ENCODE measurements at places on chromosomes 6 and 20.

DNA sequence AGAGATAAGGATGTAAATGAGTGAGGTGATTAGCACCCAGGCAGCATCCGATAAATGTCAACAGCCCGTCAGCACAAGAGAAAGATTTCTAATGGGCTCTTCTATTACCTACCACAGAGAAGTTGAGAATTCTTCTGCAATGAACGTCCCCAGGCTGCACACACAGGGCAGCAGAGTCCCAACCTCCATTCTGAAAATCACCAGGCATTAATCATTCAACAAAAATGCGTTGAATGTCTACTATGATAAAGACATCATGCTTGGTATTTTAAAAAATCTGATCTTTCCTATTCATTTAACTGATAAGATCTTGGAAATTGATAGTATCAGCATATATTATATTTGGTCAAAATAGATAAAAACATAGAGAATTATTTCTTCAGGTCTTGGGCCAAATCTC is 59.5 kb upstream of the VGLL2 start:
- DNase-seq, result no peak

- DNase-seq, result no peak
Measured at GRCh38 chr6:34157236-34157830, 11.4 kb upstream of the GRM4 start.

DNA sequence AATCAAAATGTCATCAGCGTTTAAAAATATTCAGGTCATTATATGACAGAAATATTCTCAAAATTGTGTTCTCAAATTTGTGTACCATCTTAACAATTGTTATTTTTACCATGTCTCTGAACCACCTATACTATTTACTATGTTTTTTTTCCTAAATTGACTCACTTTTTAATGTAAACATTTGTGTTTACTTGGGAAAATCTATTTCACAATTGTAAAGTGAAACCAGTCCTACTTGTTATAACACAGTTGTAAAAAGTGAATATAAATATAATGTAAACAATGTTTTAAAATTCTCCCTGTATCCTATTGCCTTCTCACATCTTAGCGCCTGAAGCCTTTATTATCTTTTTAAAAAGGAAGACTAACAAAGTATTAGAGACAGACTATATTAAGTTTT is 83.5 kb downstream of the ADGRG6 start:
- DNase-seq, result no peak

GRCh38 chr6:144158133-144158532 is 7.8 kb downstream of the STX11 start:
- no peak for DNase-seq

GRCh38 chr20:45095805-45096238 is 5.1 kb downstream of the KCNS1 start:
- DNase-seq, result peak; percentile 69

DNA sequence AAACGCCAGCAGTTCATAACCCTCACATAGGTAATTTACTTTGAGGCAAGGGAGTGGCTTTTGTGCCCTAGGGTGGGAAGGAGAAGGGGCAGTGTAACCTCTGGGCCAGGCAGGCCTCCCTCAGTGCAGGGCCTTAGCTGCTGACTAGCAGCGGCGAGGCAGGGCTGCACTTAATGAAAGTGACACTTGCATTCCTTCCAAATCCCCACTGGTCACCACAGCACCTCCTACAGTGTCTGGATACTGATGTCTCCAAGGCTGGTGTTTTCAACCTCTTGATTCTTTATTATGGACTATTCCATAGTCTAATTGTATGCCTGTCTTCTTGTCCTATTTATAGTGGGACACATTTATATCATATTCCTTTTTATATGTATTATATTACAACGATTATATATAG is 152.7 kb downstream of the LY86 start:
- DNase-seq, result no peak

DNA sequence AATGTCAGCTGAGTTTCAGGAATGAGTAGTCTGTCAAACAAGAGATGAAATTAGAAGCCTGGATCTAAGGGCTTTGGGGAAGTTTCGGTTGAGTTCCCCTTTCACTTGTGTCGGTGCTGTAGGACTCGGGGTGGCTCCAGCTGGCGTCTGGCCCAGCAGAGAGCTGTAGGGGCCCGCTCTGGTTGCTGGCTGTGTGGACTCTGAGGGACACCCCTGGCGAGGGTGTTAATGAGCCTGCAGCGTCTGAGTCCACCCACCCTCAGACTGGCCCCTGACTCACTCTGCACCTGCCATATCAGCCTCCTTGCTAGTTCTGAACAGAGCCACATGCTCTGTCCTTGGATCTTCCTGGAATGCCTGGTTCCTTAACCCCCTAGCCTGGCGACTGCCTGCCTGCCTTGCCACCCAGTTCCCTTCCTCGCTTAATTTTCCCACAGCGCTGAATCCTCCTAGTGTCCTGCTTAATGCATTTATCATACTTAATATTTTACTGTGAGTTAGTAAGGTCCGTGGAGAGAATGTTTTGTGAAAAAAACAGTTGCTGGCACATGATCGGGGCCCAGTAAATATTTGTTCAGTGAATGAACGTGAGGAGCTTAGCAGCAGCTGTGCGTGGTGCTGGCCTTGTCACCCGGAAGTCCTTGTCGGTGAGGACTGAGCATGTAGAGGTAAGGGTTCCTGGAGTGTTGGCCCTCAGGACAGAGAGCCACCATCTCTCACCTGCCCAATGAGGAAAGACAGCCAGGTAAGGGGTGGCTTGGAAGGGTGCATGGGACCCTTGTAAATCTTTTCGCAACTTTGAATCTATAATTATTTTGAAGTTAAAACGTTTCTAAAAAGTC is 1.6 kb downstream of the DNAJC5 start:
- peak; percentile 88 for DNase-seq

DNA sequence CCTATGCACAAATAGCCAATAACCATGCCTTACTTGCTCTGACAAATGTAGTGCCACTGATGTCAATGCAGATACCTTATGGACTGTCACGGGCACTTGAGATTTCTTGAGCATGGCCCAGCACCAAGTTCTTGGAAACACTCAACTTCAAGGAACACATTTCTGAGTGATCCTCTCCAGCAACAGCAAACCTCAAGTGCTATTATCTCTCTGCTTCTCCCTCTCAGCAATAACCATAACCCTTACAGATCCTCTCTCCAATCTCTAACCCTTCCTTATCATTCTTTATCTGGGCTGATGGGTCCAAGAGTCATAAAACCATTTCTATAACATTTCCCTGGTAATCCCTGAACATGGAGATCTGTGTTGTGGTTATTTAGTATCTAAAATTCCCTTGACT is 266.9 kb upstream of the STXBP5 start:
- no peak for DNase-seq

GRCh38 chr6:14121936-14122344 is 4.4 kb downstream of the CD83 start:
- DNase-seq, result peak; percentile 97

- peak; percentile 2 for DNase-seq
Measured at GRCh38 chr6:128519931-128520435, 416 bp downstream of the PTPRK start.

DNA sequence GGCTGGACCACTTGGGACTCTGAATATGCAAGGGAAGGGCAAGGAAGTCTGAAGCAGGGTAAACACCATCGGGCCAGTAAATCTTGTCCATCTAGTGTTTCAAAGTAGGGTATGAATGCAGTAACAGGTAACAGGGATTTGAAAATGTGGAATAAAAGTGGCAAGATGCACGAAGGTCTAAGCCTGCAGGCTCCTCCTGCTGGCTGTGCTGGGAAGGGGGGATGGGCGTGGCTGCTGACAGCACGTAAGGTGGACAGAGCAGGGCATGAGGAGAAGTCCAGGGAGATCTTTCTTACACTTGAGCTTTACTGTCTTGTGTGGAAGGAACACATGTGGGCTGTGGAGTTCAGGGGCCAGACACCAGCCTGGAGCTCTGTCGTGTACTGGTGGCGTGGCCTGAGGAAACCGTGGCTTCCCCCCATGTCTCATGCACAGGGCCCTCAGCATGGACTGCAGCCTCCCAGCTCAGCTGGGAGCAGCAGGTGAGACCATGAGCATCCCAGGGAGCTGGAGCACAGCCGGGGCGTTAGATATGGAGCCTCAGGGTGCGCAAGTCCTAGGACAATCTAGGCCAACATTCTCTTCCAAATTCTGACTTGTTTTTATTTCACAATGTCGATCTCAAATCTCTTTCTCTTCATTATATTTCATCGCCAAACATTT is 84.5 kb downstream of the SLC22A23 start:
- DNase-seq, result no peak

DNA sequence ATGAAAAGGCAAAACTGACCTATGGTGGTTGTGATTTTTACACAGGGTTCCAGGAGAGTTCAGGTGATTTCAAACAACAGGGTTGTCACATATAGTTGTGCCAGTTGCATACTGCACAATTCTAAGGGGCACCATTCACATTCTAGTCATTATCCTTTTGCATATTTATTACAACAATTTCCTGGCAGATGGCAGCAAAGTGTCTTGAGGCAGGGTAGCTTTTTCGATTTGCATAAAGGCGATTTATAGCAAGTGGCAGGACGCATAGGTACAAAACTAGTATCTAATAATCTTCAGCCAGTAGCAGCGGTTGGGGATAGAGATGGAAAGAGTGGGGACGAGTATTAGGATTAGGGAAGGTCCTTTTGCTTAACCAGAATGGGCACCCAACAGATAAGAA is 46.5 kb upstream of the TRAF3IP2 start:
- DNase-seq, result no peak

DNA sequence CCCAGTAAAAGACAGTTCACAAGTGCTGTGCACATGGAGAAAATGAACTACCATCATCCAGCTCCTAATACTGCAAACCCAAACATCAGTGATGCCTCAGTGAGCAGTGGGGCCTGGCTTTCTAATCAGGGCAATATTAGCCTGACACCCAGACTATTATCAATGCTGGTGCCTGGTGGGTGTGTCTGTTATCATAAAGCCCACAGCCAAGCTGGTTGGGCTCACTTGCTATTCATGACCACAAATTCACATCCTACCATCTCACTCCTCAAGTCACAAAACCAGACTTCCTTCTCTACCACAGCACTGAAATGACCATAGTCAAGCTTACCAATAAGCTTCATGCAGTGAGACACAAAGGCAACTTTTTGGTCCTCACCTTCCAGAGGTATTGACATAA is 180.8 kb upstream of the PLN start:
- DNase-seq, result no peak

- DNase-seq, result no peak
Measured at GRCh38 chr6:168384045-168385036, 56.6 kb upstream of the SMOC2 start.

- DNase-seq, result no peak
Measured at GRCh38 chr20:46356195-46357029, 48.1 kb upstream of the CDH22 start.

GRCh38 chr6:98894810-98895209 is 52.9 kb downstream of the FBXL4 start:
- DNase-seq, result no peak

DNA sequence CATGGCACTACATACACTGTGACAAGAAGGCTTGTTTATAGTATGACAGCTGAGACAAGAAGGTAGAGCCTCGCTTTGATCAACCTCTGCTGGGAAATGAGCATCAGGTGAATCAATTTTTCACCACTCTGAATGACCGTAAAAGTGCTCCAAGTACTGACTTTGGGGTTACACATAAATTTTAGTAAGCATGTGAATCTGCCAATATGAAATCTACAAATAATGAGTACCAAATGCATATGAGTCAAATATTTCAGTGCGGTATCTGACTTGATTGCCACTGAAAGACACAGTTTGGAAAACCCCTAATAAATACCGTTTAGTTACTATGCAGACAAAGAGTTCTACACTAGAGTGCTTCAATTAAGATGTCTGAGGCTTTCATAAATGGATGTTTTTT is 77.8 kb downstream of the ATG5 start:
- no peak for DNase-seq

GRCh38 chr20:49748525-49748838 is 34.8 kb upstream of the B4GALT5 start:
- DNase-seq, result no peak
